Kidney epithelial cell (primary cell): ENCODE measurements at places on chromosomes 4 and X. TPM values are rescaled to one million over a fixed set of nuclear protein-coding genes. Genes with fewer than 3 reads are reported as not detected.
A peak's percentile ranks its signal among the peaks of the same experiment; 100 is the strongest.

- no peak for DNase-seq
These were observed at the start of gene HS3ST1 for GRCh38 chr4:11428231-11428898. Gene HS3ST1 (minus strand): TSS chr4:11428894. CDS start chr4:11400005, 28,889 bp downstream.

GRCh38 chr4:90030953-90031352 is 96.2 kb upstream of the CCSER1 start:
- DNase-seq: no peak

The AMMECR1 gene
- 16.0 and 17.3 TPM in 2 replicates for total RNA-seq

DNA sequence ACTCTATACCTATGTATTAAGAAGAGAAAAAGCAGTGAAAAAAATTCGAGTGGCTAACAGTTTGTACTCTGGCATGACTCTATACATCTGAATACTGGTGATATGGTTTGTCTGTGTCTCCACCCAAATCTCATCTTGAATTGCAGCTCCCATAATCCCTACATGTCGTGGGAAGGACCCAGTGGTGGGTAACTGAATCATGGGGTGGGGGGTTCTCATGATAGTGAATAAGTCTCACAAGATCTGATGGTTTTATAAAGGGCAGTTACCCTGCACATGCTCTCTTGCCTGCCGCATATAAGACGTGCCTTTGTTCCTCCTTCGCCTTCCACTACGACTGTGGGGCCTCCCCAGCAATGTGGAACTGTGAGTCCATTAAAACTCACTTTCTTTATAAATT is 70.4 kb downstream of the LRBA start:
- DNase-seq: no peak

The IL1RAPL2 gene
- total RNA-seq: not detected in 2 replicates

DNA sequence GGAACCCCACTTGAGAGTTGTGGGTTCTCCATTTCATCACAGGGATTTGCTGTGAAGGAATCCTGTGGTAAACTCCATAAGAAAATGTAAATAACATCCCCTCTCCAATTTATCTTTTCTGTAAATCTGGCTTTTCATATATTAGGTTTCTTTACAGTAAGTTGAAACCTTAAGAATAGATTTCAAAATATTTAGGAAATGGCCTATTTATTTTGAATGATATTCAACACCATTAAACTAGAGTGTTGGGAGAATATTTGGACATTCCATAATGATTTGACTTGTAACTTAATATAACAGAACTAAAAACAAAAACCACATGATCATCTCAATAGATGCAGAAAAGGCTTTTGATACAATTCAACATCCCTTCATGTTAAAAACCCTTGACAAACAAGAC is 197.3 kb upstream of the PGRMC2 start:
- DNase-seq: no peak

GRCh38 chr4:134610956-134611355 is 409.4 kb upstream of the PABPC4L start:
- DNase-seq: no peak

The UCP1 gene
- 0.58 TPM in 1 of 2 replicates, not detected in the other for total RNA-seq

GRCh38 chrX:80513625-80514024 is 93.4 kb downstream of the TENT5D start:
- no peak for DNase-seq

DNA sequence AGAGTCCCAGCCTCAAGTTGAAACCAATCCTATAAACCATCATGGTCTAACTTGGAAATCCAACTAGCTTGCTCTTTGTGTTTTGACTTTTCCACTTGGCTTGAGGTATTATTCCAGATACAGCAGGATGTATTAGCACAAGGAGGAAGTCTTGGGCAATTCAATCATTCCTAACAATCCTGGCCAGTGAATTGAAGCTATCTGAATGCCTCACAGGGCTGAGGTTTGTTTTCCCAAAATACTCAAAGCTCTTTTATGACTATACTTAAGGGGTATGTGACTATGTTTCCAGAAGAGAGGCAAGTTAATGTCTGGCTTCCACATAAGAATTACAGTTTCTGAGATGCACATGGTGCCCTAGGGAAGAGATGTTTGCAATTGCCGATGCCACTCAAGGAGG is 66.8 kb upstream of the SH3RF1 start:
- DNase-seq: peak; percentile 39

DNA sequence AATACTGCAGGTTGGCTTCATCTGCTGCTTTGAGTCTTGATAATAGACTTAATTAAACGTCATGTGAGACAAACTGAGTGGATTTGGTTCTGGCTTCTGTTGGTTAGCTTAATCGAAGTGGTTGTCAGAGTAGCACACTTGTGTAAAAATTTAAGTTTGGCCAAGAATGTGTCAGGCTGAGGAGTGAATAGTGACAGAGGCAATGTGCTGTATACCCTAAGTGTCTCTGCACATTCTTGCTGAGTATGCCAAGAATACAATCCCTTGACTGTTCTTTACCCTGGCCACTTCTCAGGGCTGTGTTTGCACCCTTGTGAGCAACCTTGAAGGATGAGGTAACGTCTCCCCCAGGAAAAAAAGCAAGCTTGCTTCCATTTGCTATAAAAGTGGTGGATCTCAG is 14.9 kb downstream of the RPS3A start:
- DNase-seq: no peak

DNA sequence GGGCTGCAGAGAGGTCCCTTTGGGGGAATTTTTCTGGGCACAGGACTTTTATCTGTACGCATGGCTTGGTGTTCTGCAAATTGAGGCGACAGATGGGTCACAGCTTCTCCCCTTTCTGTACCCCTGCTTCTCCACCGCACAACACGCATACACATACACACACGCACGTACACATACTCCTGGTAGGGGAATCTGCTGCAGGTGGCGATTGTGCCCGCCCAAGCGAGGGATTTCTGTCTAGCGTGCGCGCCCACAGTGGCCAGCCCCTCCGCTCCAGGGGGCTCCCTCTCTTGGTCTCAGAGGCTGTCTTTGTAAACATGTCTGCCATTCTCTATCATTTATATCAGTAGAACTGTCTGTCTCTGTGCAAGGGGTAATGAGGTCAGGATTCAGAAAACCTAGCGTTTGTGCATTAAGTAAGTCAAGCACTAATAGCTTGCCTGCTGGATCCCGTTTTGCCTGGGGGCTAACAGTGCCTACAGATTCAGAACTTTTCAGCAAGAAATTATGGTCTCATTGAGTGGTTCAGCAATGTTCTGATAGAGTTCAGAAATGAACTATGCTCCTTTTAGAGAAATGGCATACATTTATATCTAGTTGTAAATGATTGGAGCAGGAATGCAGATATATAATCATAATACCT is 2.2 kb downstream of the GRID2 start:
- DNase-seq: no peak

The MTNR1A gene
- total RNA-seq: 0.21 TPM in 1 of 2 replicates, not detected in the other
